ENCODE measurements at places on chromosomes 6 and 20.

GRCh38 chr6:169097381-169097959 is 156.2 kb downstream of the THBS2 start:
- DNase-seq, result no peak

- DNase-seq, result no peak
These were observed 94.0 kb upstream of the MCHR2 start for GRCh38 chr6:100088009-100088408.

DNA sequence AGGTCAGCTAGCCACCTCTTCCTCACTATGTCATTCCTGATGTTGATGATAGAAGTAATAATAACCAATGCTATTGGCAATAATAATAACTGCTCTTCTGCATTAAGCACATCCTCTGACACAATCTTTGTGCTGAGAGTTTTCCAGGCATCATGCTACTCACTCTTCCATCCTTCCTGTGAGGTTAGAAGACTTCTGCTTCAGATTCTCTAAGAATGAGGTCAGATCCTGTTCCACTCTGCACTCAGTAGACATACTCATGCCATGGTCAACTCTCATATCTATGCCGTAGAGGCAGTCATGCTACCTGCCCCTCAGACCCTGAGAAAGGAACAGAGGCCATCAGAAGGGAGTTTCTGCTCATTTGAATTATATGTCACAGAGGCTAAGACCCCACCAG is 98.1 kb upstream of the TOP1 start:
- DNase-seq, result no peak

- DNase-seq, result no peak
These were observed 331.5 kb upstream of the MAP3K7 start for GRCh38 chr6:90918361-90918760.

DNA sequence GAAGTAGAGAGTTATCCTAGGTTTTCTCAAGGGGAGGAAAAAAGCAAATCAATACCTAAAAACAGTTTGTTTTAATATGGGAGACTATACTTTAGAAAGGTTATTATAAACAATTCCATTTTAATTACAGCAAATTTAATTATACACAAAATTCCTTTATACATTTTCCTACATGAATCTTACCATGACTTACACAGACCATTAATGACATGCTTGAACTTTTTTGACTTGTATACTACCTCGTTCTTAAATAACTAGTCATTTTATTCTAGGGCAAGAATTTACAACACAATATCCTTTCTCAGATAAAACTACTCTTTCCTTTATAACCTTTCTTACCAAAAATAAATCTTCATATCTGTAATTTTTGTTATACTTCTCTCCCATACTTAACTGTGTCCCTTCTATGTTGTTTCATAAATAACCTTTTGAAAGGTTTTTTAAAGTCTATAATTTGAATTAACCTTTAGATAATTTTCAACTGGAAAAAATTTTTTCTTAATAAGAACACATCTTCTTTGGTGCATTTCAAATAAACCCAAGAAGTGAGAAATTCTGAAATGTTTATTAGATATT is 729.4 kb downstream of the TENT5A start:
- no peak for DNase-seq

GRCh38 chr6:160431226-160431625 is 83.0 kb downstream of the SLC22A3 start:
- no peak for DNase-seq

DNA sequence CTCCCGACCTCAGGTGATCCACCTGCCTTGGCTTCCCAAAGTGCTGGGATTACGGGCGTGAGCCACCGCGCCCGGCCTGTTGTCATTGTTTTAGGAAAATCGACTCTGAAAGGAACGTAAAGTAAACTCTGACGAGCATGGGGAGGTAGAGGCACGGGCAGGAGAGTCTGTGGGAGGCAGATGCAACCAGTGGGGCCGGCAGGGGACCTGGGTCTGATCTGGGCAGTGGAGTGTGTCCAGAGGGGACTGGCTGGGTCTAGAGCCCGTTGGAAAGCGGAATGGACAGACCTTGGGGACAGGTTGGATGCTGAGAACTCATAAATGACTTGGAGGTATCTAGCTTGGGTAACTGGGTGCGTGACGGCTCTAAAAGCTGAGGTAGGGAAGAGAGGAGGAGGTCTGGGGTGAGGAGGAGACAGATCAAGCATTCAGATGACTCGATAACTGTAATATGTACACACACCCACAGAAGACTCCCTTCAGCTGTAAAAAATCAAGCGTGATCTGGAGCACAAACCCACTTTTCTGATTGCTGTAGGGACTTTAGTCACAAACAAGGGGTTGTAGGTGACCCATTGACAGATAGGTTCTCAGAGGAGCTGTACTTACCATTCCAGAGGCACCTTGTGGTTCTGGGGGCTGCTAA is 22.4 kb downstream of the MANBAL start:
- DNase-seq, result no peak

- DNase-seq, result no peak
These were observed 62.6 kb downstream of the CBFA2T2 start for GRCh38 chr20:33552519-33552918.

All from anterior cingulate cortex (tissue), 58 donors.